ENCODE measurements at places on chromosomes 5 and 9.

- DNase-seq: no peak
Observed at GRCh38 chr5:73786043-73786831, 160.2 kb downstream of the ARHGEF28 start.

DNA sequence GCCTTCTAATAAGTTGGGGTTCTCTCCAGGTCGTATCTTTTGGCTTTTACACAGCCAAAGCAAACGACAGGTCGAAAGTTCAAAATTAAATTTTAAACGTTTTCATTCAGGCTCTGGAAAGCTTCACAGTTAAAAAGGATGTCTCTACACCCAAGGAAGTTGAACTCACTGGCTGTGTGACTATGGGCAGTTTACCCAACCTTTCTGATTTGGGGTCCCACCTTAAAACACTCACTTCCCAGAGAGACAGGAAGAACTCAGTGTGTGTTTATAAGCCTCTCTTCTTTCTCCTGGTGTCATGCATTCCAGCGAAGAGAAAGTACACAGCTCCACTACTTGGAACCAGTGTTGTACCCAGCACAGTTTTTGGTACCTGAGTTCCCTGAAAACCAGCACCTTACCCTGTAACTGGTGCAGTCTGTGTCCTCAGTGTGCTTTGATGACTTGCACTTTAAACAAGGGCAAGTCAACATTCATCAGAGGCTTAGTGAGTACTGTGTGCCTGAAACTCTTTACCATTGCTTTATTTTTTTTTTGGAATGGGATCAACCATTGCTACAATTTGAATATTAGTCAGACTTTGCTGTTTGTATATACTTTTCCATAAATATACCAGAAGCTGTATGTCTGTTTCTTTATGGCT is 1.7 kb downstream of the SRD5A1 start:
- DNase-seq: no peak

GRCh38 chr5:180491496-180491895 is 2.7 kb upstream of the CNOT6 start:
- DNase-seq: no peak

GRCh38 chr9:137974746-137975526 is 97.4 kb downstream of the CACNA1B start:
- no peak for DNase-seq

DNA sequence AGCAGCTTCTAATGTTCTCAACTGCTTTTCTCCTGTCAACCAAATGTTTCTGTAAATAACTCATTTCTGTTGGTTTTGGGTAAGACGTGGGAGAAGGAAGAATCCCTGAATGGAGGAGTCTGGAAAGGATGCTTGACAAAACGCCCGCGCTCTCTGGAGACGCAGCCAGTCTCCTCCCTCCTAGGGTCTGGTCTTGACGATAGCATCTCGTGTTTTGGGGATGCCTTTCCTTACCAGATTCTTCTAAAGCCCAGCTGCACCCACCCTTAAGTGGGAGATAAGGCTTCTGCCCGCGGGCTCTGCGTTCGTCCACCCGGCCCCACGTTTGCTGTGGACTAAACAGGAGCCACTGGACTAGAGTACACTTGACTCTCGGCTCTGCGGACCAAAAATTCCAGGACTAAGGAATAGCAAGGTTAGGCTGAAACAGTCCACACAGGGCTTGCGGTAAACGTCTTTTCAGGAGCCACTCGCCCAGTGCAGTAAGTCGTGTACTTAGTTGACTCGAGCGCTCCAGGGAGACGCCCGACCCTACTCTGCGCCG is 491 bp upstream of the CTSL start:
- DNase-seq: no peak

DNA sequence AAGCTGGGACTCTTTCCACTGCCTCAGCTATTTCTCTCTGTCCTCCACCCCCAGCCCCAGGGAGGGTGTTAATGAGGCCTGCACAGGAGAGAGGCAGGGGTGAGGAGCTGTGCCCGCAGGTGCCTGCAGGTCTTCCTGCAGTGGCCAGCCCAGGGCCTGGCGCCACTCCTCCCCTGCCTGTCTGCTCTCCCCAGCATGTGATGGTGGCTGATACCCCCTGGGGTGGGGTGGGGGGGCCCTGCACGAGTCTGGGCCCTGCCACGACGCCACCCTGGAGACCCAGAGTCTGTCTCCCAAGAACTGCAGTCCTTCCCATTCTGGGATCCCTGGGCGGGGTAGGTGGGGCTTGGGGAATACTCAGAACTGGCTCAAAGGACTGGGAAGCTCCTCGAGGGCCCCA is 166.4 kb upstream of the SMIM23 start:
- no peak for DNase-seq

DNA sequence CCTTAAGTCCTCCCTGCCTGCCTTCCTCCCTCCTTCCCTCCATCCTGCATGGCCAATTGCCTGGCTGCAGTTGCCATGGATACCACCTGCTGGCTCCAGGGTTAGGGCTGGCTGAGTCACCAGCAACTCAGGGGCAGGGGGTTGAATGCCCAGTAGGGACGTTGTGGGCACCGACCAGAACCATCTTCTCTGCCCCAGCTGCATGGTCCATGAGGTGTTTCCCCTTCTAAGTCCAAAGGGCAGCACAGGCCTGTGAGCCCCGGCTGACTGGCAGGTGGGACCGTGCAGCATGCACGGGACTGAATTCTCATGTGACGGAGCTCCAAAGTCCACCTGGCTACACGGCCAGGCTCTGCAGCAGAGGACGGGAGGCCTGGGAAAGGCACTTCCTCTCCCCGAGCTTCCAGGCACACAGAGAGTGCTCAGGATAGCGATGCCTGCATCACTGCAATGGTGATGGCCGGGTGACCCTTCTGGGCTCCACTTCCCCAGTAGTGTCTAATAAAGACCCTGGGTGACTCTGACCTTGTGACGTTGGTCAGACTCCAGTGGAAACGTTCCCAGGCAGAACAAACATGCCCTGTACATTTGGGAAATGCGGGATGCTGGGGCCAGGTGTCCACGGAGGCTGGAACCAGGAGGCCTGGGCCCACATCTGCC is 5.7 kb downstream of the ASS1 start:
- no peak for DNase-seq

- DNase-seq: no peak
Observed at GRCh38 chr9:111099199-111100008, 61.1 kb upstream of the LPAR1 start.

DNA sequence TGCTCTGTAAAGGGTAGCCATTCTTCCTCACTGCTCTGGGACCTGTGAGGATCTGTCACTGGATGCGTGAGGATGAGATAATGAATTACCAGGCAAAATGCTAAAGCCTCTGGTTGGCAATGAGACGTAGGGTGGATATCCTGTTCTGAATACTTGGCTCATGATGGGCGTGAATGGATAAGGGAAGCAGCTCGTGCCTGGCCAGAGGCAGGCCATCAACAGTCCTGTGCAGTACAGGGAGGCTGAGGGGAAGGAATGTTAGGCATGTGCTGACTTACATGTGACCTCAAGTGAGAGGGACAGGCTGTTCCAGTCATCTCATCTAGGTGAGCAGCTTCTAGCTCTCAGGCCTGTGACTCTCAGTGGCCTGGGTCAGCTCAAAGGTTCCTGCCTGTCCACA is 172.8 kb downstream of the CARTPT start:
- no peak for DNase-seq

GRCh38 chr5:169777159-169777558 is 140.1 kb downstream of the DOCK2 start:
- no peak for DNase-seq

- no peak for DNase-seq
Observed at GRCh38 chr9:7671847-7672246, 127.7 kb downstream of the DMAC1 start.

DNA sequence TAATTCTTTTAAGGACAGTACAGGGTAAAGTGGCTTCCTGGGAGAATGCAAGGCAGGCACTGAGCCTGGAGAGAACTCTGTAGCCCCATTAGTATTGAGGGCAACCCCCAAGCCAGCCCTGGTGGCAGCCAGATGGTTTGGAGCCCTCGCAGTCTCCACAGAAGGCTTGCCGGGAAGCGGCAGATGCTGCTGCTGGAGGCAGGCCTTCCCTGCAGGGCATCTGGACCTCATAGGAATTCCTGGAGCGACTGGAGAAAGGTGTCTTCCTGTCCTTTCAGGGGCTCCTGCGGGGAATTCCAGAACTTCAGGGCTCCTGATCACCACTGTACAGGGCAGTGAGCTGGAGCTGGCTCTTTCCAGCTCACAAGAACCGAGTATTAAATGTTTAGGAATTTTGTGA is 167.5 kb downstream of the INSYN2B start:
- DNase-seq: no peak

- no peak for DNase-seq
Observed at GRCh38 chr5:152066784-152067183, 142.1 kb upstream of the GLRA1 start.

GRCh38 chr9:82729991-82730589 is 332.9 kb downstream of the RASEF start:
- no peak for DNase-seq

DNA sequence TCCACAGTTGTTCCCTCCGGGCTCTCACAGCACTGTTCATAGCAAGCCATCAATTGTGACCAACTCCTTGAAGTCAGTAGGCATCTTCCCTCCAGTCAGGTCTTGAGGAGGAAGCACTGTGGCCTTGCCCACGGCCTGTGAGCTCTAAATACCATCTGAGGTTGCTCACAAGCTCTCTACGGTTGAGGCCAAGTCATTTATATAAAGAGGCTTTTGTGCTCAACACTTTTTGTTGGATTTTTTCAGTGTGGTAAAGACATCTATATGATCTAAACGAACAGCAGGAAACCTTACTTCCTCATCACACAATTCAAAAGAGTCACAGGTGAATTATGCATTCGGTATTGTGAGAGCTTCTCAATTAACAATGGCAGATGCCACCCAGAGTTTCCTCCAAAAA is 97.3 kb downstream of the ZNF462 start:
- DNase-seq: no peak

GRCh38 chr9:126411948-126412284 is 85.3 kb downstream of the MVB12B start:
- no peak for DNase-seq

DNA sequence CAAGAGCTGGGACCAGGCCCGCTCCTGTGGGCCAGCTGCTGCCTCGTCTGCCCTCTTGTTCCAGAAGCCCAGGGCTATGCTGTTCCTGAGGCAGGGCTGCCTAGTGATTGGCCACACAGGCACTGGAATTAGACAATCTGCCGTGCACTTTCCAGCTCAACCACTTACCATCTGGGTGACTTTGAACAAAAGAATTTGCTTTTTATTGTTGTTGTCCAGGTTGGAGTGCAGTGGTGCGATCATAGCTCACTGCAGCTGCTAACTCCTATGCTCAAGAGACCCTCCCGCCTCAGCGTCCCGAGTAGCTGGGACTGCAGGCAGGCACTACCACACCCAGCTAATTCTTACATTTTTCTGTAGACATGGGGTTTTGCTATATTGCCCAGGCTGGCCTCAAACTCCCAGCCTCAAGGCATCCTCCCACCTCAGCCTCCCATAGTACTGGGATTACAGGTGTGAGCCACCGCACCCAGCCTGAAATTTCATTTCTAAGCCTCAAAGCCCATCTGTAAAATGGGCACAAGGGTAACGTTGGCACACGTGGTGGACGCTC is 1.2 kb upstream of the NEK6 start:
- DNase-seq: no peak

- no peak for DNase-seq
Observed at GRCh38 chr5:173789031-173789920, 98.9 kb upstream of the CPEB4 start.

DNA sequence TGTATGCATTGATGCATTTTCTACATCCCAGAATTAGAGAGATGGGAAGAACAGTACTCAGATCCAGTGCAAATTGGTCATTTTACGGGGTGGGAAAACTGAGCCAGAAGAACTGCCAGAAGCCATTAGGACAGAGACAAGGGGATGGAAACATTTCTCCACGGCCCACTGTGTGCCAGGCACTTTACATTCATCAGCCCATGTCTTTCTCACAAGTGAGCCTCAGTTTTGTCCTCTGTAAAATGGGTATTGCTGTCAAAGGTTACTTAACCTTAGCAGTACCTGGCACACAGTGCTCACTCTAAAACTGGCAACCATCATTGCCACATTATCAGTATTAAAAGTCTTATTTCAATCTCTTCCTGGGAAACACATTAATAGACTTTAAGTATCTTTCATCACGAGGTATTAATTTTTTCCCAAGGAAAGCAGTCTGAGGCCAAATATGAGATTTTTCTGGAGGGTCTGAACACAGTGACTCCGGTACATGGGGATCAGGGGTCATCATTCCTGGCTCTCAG is 5.2 kb downstream of the DUSP1 start:
- DNase-seq: no peak

DNA sequence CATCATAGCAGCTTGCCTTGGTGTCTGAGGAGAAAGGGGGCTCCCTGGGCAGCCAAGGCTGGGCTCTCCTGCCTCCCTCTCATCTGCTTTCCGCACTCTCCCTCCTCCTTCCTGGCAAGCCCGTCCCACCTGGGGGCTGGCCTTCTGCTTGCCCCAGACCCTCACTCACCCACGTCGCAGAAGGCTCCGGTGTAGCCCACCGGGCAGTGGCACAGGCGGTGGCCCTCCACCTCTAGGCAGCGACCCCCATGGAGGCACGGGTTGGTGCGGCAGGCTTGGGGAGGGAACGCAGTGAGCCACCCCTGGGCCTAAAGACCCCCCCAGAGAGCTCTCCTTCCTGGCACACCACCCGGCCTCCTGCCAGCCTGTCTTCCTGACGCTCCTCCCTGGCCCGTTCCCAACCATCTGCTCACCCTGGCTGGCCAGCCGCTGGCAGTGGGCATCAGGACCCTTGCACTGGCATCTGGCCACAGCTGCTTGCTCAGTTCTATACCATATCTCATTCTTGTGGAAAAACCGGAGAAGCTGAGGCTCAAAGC is 4.2 kb upstream of the PFN3 start:
- DNase-seq: no peak
